ENCODE measurements at places on chromosomes 5 and 9.

GRCh38 chr9:100478192-100478591 is 5.2 kb downstream of the TMEFF1 start:
- DNase-seq: no peak

DNA sequence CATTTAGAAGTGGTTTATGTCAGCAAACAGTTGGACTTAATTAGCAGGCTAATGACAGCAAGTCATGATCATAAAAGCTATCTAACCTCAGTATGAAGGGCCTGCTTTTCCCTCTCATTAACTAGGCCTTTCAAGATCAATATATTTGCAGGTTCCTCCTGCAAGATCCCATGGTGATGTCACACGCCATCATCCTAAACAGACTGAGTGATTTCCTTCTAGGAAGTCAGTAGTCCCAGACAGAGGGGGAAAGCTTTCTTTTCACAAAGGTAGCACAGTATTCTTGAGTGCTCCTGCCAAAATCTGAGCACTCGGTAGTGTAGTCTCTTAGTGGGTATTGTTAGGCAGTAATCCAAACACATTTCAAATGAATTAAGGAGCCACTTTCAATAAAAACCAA is 52.5 kb downstream of the UIMC1 start:
- no peak for DNase-seq

DNA sequence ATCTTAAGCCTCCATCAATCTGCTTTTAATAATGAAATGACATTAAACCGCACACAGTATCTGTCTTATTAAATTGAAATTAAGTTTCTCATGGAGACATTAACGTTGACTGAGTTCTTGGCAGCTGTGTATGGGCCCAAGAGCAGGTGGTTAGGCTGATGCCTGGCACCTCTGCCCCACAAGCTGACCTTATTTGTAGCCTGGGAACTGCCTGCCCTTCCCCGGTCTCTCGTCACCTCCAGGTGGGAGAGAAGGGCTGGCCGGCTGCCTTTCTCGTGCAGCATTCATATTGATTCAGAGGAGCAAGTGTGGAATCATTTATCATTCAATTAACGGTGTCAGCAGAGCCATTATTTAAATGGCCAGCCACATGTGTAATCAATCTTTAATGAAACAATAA is 53.0 kb upstream of the FCN1 start:
- DNase-seq: no peak

- no peak for DNase-seq
Observed at GRCh38 chr9:22056402-22056801, 47.3 kb upstream of the CDKN2B start.

DNA sequence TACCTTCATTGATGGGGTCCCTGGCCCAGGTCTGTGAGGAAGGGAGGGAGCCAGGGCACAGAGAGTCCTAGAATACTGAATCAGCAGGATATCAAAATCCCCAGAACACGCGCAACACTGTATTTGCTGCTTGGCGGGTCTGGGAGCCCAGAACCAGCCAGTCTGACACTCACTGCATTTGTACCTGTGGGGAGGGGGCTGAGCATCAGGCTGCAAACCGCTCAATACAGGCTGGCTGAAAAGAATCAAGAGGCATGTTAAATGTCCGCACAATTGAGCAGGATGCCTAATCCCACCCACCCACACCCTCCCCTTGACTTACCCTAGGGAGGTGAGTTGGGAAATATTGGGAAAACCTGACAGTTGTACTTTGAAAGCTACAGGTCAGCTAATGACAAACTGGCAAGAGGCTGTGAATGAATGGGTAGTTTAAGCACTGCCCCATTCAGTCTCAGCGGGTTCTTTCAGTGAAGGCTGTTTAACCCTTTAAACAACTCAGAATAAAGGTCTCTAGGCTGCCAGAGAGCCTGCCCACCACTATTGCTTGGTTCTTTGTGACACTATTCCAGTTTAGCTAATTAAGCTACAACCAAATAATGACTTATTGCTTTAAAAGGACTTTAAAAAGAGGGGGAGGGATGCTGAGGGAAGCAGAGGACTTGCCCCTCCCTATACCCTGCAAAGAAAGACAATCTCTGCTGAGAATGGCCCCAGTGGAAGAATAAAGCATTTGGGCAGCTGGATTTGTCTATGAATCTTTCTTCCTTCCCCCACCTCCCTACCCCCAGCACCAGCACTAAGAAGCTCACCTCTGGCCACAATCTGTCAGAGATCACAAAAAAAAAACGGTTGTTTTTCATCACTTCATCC is 5.0 kb downstream of the SPRY4 start:
- DNase-seq: no peak

- no peak for DNase-seq
Observed at GRCh38 chr9:98332405-98332831, 77.0 kb upstream of the TBC1D2 start.

DNA sequence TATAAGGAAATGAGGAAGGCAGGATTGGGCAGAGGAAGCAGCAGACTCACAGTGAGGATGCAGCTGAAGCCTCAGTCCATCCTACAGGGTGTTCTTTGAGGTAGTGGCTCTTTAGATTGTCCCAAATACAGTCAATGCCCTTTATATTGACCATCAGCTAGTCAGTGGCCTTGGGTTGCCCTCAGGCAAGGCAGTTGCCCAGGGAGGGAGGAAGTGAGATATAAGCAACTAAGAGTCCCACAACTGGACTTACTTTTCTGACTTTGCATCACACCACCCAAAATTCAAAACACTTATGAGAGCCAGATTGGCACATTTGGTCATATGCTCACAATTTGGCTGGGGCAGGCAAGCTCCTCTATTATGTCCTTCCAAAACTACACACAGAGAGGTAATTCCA is 9.4 kb upstream of the SLC12A2 start:
- no peak for DNase-seq

DNA sequence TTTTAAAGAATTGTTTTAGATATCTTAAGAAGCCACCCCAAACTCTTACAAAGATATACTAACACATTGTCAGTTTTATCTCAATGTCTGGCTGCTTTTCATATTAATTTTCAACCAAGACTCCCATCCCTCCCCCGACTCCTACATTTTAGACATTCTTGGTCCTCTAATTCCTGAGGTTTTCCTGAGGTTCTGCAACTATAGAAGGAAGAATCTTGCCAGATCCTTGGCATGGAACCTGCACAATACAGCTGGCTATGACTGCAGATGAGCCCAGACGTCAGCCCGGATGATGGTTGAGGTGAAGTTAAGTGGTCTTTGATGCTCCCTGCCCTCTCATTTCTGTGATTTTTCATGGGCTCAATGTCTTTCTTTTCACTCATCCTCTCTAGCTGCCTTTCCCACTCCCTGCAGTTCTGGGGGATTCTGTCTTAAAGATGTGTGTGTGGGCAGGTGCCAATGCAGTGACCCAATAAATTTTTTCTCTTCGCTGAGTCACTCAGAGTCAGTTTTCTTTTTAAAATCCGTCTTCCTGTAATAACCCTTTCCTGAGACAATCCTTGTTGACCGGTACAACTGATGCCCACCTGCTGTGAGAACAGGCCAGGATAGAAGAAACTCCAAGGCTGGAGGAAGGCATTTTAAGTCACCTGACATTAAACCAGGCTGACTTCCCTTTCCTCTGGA is 237.8 kb upstream of the GAS1 start:
- DNase-seq: no peak

DNA sequence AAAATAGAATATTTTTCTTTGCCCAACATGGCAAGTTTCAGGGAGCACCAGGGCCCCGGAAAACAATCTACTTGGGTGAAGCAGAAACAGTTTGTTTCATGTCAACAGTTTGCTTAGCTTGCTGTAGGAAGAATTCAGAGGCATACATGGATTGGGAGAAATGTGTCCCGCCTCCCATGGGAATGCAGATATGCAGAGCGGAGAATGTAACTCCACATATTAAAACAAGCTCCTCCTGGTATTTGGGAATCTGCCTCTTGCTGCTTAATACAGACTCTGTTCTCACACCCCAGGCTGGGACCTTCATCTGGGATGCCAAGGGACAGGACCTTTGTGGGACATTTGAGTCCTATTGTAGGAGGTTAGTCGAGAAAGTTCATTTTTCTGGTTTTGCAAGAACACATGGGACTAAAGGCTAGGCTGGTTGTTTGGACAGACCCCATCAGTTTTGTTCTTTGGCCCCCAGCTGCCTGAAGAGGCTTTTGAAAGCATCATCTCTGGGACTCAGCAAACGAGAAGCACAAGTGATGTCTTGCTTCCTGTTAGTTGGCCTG is 220.5 kb upstream of the ADRA1B start:
- DNase-seq: no peak

DNA sequence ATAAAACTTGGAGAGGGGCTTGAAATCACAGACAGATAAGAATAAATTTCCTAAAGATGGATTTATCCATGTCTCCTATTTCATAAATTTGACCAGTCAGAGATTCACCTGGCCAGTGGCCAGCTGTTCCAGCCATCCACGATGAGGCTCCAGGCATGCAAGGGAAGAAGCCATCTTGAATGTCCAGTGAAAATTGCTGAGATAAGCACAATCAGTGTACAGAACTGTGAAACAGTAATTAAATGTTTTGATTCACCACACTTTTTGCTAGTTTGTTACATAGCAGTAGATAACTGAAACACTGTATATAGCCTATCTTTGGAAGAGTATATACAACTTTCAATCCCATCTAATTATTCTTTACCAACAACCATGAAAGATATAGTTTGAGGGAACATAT is 163.5 kb downstream of the HINT1 start:
- no peak for DNase-seq

GRCh38 chr5:105872569-105873270 is 1798.0 kb downstream of the EFNA5 start:
- no peak for DNase-seq

GRCh38 chr5:82669720-82670119 is 391.6 kb upstream of the RPS23 start:
- DNase-seq: no peak

DNA sequence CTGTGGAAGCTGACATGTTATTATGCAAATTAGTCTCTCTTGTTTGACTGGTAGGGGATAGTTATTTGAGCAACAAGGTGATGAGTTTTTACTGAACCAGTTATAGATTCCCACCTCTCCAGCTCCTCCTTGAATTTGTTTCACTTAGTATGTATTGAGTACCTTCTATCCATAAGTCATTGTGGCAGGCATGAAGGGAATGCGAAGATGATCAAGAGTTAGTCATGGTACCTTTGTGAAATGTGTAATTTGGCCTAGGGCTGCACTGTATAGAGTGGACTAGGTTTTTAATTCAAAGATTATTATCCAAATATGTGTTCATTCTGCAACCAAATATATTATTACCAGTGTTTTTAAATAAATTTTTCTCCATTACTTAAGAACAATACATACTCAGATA is 110.1 kb downstream of the HACD4 start:
- DNase-seq: no peak

DNA sequence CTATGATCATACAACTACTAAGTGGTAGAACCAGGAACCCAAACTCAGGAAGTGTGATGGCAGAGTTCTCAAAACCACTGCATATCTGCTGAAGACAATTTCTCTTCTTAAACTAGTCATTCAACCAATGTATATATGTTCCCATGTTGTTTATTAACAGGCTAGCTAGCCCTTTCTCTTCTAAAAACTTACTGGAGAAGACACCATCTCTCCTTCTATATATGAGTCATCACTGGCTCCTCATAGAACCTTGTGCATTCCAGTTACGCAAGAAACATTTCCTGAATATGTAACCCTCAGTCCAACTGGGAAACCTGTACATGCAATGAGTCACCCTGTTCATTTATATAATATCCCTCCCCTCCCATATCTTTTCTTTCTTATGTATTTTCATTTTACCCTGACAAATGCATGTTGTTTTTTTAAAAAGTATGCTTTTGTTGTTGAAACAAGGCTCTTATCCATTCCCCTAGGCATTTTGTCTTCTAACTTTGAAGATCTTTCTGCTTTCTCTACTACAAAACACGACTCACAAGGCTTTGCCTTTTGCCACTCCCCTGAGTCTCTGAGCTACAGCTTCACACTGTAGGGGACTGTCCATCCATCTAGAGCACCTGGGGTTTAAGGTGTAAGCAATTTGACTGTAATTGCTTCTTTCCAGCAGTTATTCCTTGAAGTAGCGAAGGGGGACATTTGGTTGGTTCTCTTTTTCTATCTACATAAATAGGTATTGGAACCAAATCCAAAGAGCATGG is 119.5 kb downstream of the ANXA1 start:
- DNase-seq: no peak

DNA sequence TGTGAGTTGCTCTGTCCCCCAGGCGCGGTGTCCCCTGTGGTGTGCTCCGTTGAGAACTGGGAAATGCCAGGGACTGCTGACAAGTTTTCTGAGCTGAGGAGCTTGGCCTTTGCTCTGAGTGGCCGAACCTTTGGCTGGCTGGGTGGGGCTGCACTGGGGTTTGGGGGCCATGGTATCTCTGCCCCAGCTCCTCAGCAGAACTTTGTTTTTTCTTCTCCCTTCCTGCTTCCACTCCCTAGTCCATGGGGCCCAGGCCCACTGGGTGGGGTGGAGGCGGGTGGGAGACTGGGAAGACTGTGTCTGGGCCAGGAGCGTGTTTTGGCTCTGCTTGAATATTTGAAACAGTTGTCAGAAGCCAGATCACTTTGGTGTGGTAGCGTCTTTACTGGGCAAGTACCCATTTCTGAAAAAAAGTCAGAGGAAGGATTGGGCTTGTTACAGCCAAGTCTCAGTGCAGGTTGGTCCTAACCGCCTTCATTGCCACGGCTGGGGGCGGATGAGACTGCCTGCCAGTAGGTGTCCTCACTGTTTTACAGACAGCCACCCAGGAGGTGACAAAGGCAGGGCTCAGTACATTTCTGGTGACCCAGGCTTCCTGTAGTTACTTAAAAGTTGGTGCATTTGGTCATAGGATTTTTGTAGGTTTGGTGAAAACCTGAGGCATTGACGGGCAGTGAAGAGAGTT is 92.7 kb downstream of the DAB2IP start:
- DNase-seq: no peak

DNA sequence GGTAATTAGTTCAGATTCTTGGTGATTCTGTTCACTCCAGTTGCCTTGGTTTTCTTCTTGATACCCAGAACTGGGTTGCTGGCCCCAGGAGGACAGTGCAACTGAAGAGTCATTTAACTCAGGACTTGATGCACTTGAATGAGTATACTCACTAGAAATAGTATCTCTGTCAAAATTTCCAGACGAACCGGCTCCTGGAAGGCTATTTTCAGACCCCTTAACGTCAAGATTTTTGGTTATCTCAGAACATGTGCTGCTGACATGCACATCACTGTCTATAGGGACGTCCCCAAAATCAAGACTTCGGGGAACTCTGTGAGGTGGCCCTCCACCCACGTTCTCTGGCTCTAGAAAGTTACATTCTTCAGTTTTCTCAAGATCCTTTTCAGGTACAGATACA is 56.7 kb upstream of the PCA3 start:
- no peak for DNase-seq

DNA sequence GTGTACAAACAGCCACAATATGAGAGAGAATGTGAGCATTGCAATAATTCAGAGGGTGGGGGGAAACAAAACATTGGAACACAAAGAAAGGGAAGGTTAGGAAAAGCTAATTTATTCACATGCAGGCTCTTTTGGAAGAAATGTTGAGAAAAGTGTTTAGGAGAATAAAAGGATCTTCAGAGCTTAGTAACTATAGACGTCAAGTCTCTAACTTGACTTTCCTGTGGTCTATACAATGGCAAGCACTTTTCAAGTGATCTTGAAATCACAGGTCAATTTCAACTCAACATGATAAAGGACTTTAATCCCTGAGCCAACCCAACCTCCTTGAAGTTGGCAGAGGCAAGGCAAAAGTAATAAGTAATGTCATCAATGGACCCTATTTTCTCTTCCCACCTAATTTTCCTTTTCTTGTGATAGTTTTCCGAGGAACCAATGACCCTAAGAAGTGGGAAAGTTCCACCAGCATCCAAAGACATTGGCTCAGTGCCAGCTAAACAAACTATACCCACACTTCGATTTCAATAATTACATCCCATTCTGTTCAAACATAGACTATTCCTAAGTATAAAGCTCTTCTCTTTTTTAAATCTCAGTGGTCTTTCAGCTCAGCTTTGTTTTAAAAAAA is 23.7 kb downstream of the RFK start:
- no peak for DNase-seq

All from stimulated activated CD8-positive, alpha-beta memory T cell treated with anti-CD3 and anti-CD28 coated beads, Interleukin-7, amount 100 ng/mL, for 1 hour (primary cell).